CD4-positive, alpha-beta T cell treated with Interleukin-2 at 100 ng/mL for 4 hours (primary cell): ENCODE measurements at places on chromosomes 16 and 17.

DNA sequence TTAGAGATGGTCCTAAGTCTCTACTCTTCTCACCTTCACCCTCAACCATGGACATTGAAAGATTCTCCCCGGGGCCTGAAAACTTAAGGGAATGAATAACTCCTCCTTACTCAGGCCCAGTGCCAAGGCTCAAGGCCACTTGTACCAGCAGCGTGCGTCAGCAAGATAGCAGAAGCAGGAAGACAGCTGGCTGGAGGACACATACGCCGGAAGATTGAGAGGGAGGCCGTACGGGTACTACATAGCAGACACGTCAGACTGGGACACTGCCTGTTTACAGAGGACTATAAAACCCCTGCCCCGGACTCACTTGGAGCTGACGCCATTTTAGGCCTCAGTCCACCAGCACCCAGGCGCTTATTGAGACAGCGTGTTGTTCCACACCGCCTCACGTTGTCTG lies 75.8 kb upstream of the MED13 start:
- no peak for DNase-seq

DNA sequence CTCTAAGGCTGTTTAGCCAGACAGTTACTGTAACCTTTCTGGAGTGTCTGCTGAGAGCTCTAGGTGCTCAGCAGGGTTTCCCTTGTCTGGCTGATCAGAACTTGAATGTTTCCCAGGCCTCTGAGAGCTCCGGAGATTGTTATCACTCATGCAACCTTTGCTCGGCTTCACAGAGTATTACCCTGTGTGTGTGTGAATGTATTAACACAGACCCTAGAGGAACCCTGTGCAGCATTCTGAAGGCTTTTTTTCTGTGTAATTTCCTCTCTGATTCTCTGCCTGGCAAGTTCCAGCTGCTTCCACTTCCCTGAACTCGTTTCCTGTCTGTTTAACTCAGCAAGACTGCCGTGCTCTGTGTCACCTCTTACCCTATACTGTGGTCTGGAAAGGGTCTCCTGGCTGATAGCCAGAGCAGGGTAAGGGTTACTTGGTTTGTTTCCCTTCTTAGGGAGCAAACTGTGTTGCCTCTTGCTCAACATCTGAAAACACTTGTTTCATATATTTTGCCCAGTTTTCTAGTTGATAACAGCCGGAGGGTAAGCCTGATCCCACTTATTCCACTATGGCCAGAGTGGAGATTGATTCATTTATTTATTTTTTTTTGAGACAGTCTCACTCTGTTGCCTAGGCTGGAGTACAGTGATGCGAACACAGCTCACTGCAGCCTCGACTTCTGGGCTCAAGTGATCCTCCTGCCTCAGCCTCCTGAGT lies 21.7 kb downstream of the PRMT7 start:
- no peak for DNase-seq

DNA sequence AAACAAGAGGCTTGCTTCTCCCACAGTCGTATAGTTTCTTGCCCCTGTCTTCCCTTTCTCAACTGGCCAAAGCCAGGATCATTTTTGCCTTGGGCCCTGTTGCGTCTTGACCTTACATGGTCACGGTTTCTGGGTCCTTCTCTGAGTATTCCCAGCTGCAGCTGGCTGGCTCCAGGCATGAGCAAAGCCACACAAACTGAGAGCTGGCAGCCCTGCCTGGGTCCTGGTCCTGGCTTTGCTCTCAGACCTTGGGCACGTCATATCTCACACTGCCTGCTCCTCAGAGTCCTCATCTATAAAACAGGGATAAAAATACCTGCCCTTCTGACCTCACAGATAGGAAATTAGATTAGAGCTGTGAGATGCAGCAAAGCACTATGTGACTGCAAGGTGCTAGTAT lies 277.6 kb downstream of the CBLN1 start:
- no peak for DNase-seq

GRCh38 chr16:88910284-88911135 lies 44.0 kb upstream of the PABPN1L start:
- DNase-seq = no peak

- DNase-seq = no peak
These were observed 6.7 kb downstream of the PIPOX start for GRCh38 chr17:29049541-29050145.

DNA sequence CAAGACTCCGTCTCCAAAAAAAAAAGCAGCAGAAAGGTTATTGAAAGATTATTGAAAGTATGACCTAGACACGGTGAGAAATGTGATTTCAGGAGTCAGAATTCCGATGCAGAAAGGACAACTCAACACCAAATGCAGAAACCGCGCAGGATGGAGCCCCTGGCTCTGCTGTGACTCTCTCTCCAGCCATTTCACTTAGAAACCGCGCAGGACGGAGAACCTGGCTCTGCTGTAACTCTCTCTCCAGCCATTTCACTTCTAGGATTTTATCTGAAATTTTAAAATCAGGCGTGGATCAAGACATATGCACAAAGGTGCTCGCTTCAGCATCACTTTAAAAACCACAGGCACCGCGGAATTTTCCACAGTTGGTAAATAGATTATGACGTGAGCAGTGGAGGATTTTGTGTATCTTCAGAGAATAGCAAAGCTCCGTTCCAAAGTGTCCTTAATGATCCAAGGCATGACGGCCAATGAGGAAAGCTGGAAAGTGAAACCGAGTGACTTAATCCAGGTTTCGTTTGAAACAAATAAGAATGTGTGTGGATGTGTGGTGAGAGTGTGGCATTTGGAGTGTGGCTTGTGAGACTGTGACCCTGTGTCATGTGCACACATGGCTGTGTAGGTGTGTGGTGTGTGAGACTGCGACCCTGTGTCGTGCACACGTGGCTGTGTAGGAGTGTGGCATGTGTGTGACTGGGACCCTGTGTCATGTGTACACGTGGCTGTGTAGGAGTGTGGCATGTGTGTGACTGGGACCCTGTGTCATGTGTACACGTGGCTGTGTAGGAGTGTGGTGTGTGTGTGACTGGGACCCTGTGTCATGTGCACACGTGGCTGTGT lies 9.5 kb downstream of the UTS2R start:
- DNase-seq = no peak

- no peak for DNase-seq
These were observed 12.3 kb upstream of the MEIOB start for GRCh38 chr16:1884155-1884760.

DNA sequence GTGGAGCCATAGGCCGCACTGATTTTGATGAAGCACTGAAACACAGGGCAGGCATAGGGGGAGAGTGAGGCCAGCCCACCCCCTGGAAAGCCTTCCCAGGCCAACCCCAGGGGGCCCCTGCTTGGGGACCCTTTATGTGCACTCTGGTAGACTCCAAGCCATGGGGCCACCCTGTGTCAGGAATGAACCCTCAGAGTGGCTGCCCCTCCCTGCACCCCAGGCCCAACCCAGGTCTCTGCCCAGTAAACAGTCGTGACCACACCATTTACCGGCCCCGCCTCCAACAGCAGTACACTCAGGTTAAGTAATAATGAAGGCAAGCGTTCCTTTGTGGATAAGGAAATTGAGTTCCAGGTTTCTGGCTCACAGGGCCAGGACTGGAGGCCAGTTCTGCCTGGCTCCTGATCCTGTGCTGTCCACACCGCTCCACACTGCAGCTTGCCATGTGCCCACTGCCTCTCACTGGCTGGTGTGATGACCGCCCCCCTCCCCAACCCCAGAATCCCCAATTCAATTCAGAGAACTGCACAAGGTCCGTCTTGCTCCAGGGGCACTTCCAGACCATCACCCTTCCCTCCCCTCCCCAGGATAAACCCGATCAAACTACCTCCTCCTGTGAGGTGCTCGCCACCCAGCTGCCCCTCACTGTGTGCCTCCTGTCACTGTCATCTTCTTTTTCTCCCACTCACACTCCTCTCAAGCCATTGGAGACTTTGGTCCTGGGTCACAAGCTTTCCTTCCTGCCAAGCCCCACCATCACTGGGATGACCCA lies 13.6 kb downstream of the PIMREG start:
- DNase-seq = no peak

GRCh38 chr17:30236766-30237165 lies 1.3 kb upstream of the SLC6A4 start:
- DNase-seq = no peak

- DNase-seq = no peak
These were observed 21.6 kb upstream of the PPM1E start for GRCh38 chr17:58734040-58734439.

DNA sequence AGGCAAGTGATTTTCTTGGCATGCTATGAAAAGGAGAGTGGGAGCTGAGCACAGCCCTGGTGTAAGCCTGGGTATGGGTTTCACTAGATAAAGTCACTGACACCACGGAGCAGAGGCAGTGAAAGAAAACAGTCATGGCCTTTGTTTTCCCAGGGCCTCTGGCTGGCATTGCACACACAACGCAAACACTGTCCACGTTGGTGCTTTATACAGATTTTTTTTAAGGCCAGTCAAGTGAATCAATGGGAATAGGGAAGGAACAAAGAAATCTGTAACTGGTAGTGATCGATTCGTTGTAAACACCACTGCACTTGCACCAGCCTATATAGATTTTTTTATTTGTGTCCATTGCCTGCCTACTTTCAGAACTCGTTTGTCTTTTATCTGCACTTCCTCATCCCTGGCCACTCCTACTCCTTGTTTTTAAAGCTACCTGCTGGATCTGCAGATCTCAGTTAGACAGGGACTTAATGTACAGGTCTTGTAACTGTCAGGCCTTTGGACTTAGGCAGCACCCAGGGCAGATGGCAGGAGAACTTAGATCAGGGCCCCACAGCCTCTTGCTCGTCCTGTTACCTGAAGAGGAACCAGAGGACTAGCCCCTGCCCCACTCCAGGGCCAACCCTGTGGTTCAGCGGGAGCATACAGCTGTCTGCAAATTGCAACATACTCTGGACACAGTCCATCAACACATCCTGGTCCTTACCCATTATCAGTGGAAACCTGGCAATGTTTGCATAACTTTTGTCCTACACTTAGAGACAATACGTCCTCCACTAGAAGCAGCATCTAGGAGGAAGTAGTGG lies 10.6 kb upstream of the TMIGD1 start:
- DNase-seq = no peak

- DNase-seq = no peak
These were observed 2.6 kb downstream of the CAMKK1 start for GRCh38 chr17:3890082-3890877.

DNA sequence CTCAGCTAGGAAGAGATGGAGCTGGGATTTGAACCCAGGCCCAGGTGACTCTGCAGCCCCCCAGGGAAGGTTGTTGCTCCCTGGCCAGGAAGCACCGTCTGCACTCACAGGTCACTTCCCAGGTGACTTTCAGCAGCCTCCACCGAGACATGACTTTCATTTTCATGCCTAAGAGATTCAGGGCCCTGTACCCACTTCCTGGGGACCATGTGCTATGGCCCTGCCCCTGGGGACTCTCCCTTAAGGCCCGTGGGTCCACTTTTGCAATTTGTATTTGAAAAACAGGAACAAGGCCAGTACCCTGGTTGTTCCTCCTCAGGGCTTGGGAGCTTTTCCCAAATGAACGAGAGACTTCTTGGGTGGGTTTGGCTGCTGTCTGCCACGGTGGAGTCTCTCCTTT lies 191.0 kb downstream of the IRF8 start:
- no peak for DNase-seq

GRCh38 chr16:9311303-9311954 lies 220.0 kb downstream of the HAPSTR1 start:
- DNase-seq = no peak

- DNase-seq = no peak
These were observed 103.0 kb downstream of the CYLD start for GRCh38 chr16:50844840-50845239.

DNA sequence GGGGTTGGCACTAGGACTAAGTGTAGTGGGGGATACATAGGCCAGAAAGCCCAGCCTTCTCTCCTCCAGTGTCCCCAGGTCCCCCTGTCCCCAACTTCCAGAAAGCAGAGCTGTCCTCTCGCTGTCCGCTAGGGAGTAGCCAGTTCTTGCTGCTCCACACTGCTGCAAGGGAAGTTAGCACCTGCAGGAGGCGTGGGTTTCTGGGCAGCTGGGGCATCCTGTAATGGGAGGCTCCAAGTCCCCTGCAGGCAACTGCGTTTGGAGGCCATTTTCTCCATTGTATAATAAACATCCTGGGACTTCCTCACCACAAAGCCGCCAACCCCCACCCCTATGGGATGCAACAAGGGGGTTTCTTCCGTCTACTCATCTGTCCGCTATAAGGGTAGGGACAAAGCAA lies 1.7 kb downstream of the RPRML start:
- no peak for DNase-seq

DNA sequence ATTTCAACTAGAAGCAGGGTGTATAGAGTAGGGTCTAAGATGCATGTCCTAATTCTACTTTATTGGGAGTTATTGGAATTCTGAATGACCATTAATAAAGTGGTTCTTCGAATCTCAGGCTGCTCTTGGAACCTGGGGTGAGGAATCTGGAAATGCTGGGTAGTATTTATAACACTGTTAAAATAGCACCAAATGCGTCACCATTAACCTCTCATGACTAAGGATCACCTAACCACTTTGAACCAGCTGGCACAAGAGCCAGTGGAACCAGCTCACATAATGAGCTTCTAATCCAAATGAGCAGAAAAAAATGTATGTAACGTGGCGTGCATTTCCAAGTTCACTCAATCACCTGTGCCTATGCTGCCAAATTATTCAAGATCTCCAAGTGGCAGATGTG lies 281.7 kb downstream of the GRIN2A start:
- no peak for DNase-seq

GRCh38 chr17:10295728-10296343 lies 77.0 kb downstream of the MYH13 start:
- DNase-seq = peak; percentile 4

DNA sequence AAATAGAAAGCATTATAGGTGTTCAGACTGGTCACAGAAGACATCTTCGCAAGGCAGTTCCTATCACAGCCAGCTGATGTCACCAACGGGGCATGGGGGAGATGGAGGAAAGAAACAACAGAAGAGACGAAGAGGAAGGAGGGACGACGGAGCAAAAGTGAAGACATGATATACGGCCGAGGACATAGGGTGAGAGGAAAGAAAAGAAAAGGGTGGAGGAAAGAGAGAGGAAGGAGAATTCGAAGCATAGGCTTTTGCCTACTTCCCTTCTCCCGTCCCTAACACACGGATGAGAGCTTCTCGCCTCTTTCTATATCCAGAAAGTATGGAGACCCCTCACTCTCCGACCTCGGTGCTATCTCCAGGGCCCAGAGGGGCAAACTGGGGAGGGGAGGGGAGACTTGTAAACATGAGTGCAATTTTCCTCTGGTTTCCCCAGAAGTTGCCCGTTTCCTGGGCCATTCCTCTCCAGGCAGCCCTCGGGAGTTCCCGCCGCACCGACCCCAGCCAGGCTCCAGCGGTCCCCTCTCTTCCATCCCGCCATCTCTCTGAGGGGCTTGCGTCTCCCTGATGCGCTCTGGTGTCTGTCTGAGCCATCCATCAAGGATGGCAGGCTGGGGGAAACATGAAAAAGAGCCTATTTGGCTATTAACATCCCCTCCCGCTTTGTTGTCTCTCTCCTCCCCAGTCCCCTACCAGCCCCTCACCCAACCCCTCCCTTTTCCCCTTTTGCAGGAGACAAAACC lies 26.0 kb downstream of the COPZ2 start:
- DNase-seq = peak; percentile 66
